ENCODE measurements at places on chromosomes 5 and 9.

- DNase-seq: no peak
These were observed 33.8 kb downstream of the ERP44 start for GRCh38 chr9:100064872-100065581.

GRCh38 chr9:110317911-110318310 lies 19.8 kb downstream of the TXNDC8 start:
- no peak for DNase-seq

DNA sequence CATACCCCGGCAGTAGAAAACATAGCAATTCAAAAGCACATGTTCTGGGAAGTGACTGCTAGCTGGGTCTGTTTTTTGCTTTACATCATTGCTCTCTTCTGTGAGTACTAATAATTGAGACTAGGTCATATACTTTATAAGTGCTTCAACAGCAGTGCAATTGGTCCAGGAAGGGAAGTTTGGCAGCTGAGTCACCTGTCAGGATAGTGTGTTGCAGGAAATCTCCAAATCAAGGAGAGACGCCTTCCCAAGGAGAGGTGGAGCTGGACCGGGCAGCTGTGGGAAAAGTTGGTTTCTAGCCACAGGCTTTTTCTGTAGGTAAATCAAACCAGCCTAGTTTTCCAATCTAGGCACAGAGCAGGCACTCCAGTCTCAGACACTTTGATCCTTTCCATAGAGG lies 330.1 kb downstream of the ENC1 start:
- DNase-seq: no peak

DNA sequence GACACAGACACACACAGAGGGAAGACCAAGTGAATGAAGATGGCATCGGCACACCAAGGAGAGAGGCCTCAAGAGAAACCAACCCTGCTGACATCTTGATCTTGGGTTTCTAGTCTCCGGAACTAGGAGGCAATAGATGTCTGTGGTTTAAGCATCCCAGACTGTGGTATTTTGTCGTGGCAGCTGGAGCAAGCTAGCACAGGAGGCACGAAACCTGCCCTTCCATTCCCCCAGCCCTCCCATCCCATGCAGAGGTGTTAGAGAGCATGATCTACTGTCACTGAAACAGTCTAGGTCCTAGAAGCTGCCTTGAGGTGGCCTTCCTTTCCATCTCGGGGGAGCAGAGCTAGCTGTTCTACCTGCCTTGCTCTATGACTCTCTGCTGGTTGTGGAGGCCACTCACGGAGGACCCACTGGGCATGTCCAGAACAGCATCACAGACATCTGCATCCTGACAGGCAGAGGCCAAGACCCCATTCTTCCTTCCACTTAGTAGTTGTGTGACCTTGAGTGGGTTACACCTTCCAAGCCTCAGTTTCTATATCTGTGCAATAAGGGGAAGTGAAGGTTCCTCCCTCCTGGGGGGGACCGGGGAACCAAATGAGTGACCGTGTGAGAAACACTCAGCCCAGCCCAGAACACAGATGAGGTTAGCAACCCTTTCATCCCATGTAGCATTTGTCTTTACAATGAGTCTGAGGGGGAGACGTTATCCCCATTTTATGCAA lies 134.3 kb upstream of the BOD1 start:
- DNase-seq: no peak

- no peak for DNase-seq
These were observed 76.0 kb downstream of the ERBIN start for GRCh38 chr5:66002415-66002814.

- no peak for DNase-seq
These were observed 93.0 kb upstream of the ANKRD55 start for GRCh38 chr5:56326116-56326515.

DNA sequence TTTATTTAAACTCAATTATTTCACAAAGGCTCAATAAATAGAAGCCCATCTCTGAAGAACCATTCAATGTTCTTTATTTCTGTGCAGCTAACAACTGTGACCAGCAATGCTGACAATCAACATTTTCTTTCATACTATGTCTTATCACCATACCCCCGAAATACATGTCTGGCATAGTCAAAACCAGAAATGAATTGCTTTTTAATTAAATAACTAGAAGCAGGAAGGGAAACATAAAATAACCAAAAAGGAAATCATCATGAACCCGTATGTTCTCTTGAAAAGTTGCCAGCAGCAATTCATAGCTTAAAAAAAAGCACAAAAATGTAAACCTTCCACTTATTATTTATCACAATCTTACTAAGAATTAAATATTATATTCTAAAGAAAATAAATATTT lies 212.4 kb downstream of the TMEM232 start:
- no peak for DNase-seq

GRCh38 chr9:134695144-134695543 lies 53.5 kb downstream of the COL5A1 start:
- no peak for DNase-seq

GRCh38 chr5:180640861-180641565 lies 8.4 kb downstream of the FLT4 start:
- no peak for DNase-seq

- no peak for DNase-seq
These were observed 48.4 kb downstream of the NDFIP1 start for GRCh38 chr5:142156839-142157463.

DNA sequence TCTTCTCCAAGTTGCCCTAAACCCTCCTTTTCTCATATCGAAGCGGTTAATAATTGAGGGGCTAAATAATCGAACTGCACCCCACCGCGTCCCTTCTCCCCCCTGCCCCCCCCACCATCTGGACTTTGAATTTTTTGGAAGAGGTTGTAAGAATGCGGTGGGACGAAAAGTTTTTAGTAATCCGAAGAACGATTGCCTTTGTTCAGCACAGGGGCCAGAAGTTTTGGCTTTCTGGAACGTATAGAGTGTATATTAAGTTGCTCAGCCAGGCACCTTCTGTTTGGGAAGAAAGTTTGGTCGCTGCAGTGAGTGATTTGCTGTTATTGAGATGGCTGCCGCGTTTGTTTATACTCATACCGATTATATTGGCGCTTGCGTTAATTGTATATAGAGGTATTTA lies 518 bp downstream of the ERBIN start:
- no peak for DNase-seq

GRCh38 chr5:108728566-108729241 lies 19.0 kb upstream of the FER start:
- DNase-seq: no peak

- no peak for DNase-seq
These were observed 230.3 kb downstream of the PAPPA start for GRCh38 chr9:116383936-116384335.

- no peak for DNase-seq
These were observed 455.1 kb upstream of the RGMB start for GRCh38 chr5:98318386-98318785.

GRCh38 chr5:84715091-84715490 lies 330.4 kb upstream of the EDIL3 start:
- DNase-seq: no peak

- DNase-seq: no peak
These were observed 34.9 kb downstream of the PCDH1 start for GRCh38 chr5:141843156-141843927.
